ENCODE measurements at places on chromosomes 3 and 15. TPM values are rescaled to one million over a fixed set of nuclear protein-coding genes. Genes with fewer than 3 reads are reported as not detected.

Gene AADACL2
- not detected for polyA plus RNA-seq

Gene C3orf33
- polyA plus RNA-seq: 2.9 TPM

Gene SPATA12
- 0.08 TPM for polyA plus RNA-seq

Gene TMEM207
- polyA plus RNA-seq: not detected

Gene ANKRD34C
- polyA plus RNA-seq: not detected

Gene RASL12
- not detected for polyA plus RNA-seq

Gene AHSG
- polyA plus RNA-seq: 0.59 TPM

Gene NPTN
- 137 TPM for polyA plus RNA-seq

Gene NIT2
- polyA plus RNA-seq: 98.6 TPM

Gene RAD54L2
- 6.7 TPM for polyA plus RNA-seq

Gene BLOC1S6
- 10.9 TPM for polyA plus RNA-seq

Measured in keratinocyte (primary cell).